Endodermal cell (in vitro differentiated cells): ENCODE measurements at places on chromosomes 6 and 20. TPM values are rescaled to one million over a fixed set of nuclear protein-coding genes. Genes with fewer than 3 reads are reported as not detected.

The C20orf96 gene
- total RNA-seq: 19.8 and 21.8 TPM in 2 replicates

The MTFR2 gene
- total RNA-seq: 4.0 and 4.4 TPM in 2 replicates

The LINC00237 gene
- total RNA-seq: 1.3 and 2.0 TPM in 2 replicates

The WFDC5 gene
- total RNA-seq: not detected in 3 replicates

The SPATA25 gene
- total RNA-seq: 1.4 and 2.2 TPM in 2 replicates

The CPNE5 gene
- 0.14 and 0.26 TPM in 2 replicates for total RNA-seq

The KCNK5 gene
- total RNA-seq: 17.1 to 34.2 TPM (median 32.2 TPM) in 3 replicates

The ENPP3 gene
- total RNA-seq: not detected in 2 replicates

The HSPA1L gene
- total RNA-seq: 1.4 and 1.5 TPM in 2 replicates

The C6orf58 gene
- total RNA-seq: not detected in 2 replicates

The SSTR4 gene
- 0.27 TPM in 1 of 2 replicates, not detected in the other for total RNA-seq

The PTK7 gene
- total RNA-seq: 167 to 192 TPM (median 171 TPM) in 3 replicates

The SCGN gene
- not detected in 3 replicates for total RNA-seq

The OR2W1 gene
- not detected in 3 replicates for total RNA-seq

The SNAI1 gene
- 13.1 to 19.0 TPM (median 13.5 TPM) in 3 replicates for total RNA-seq

The BAG2 gene
- 1.5 to 3.7 TPM (median 2.9 TPM) in 3 replicates for total RNA-seq

The NKX2-2 gene
- 1.4 and 1.5 TPM in 2 replicates for total RNA-seq

The SLC17A1 gene
- not detected in 3 replicates for total RNA-seq

The PRICKLE4 gene
- 1.4 to 3.6 TPM (median 2.3 TPM) in 3 replicates for total RNA-seq

The EPHA7 gene
- total RNA-seq: 5.3 and 5.5 TPM in 2 replicates

The SAMHD1 gene
- total RNA-seq: 1.2 to 4.3 TPM (median 3.7 TPM) in 3 replicates

The NOX3 gene
- total RNA-seq: not detected in 2 replicates

The GPX5 gene
- total RNA-seq: not detected in 2 replicates

The TTLL9 gene
- total RNA-seq: 0.51 and 0.56 TPM in 2 replicates

The RAB32 gene
- total RNA-seq: 17.0 to 31.0 TPM (median 19.8 TPM) in 3 replicates

The PRDM13 gene
- 0.07 and 0.09 TPM in 2 replicates for total RNA-seq

The ARFGEF3 gene
- 10.3 and 10.9 TPM in 2 replicates for total RNA-seq

The EDN3 gene
- total RNA-seq: not detected in 3 replicates

The ERMARD gene
- 12.4 and 14.4 TPM in 2 replicates for total RNA-seq

The OR2H1 gene
- not detected in 2 replicates for total RNA-seq

The TNXB gene
- 4.9 to 9.3 TPM (median 7.2 TPM) in 3 replicates for total RNA-seq

The BANF2 gene
- total RNA-seq: not detected in 3 replicates

The MEA1 gene
- total RNA-seq: 93.3 and 104 TPM in 2 replicates

The OPN5 gene
- total RNA-seq: not detected in 2 replicates

The XKR7 gene
- 2.1 and 2.7 TPM in 2 replicates for total RNA-seq

The BAK1 gene
- 34.7 to 46.0 TPM (median 41.2 TPM) in 3 replicates for total RNA-seq

The COQ3 gene
- 11.3 to 15.2 TPM (median 14.2 TPM) in 3 replicates for total RNA-seq

The VGLL2 gene
- 0.15 TPM in 1 of 2 replicates, not detected in the other for total RNA-seq

The RALGAPA2 gene
- 19.3 and 24.6 TPM in 2 replicates for total RNA-seq

The ELOVL2 gene
- total RNA-seq: 14.1 and 16.3 TPM in 2 replicates

The OSER1 gene
- 37.7 to 66.4 TPM (median 38.7 TPM) in 3 replicates for total RNA-seq

The SIRPB2 gene
- not detected in 2 replicates for total RNA-seq

The DEFB129 gene
- not detected in 3 replicates for total RNA-seq

The CLDN20 gene
- total RNA-seq: not detected in 3 replicates

The ACTL10 gene
- not detected in 3 replicates for total RNA-seq

The LY6G6F gene
- total RNA-seq: not detected in 2 replicates

The TBXT gene
- total RNA-seq: 2.3 and 2.4 TPM in 2 replicates

The KCNK16 gene
- not detected in 2 replicates for total RNA-seq

The LKAAEAR1 gene
- 0.73 TPM in 1 of 3 replicates, not detected in the others for total RNA-seq

The ARMH2 gene
- not detected in 3 replicates for total RNA-seq

The TGM3 gene
- total RNA-seq: 0.31 to 0.50 TPM (median 0.38 TPM) in 3 replicates

The PROCR gene
- 3.5 to 6.8 TPM (median 6.7 TPM) in 3 replicates for total RNA-seq

The NKX2-4 gene
- not detected in 3 replicates for total RNA-seq

The EYA2 gene
- 8.9 to 14.8 TPM (median 9.1 TPM) in 3 replicates for total RNA-seq

The TSPO2 gene
- not detected in 3 replicates for total RNA-seq

The TUBB2B gene
- 253 and 276 TPM in 2 replicates for total RNA-seq

The SLC24A3 gene
- total RNA-seq: 1.8 TPM in 2 replicates

The MRPS18B gene
- total RNA-seq: 39.7 and 40.2 TPM in 2 replicates

The SRMS gene
- total RNA-seq: 0.23 TPM in 1 of 3 replicates, not detected in the others
